LHCN-M2 (cell line): ENCODE measurements at places on chromosomes 7 and 10. TPM values are rescaled to one million over a fixed set of nuclear protein-coding genes. Genes with fewer than 3 reads are reported as not detected.

Gene HPS1
- 37.6 and 46.0 TPM in 2 replicates for total RNA-seq

Gene FKBP14
- total RNA-seq, result 24.6 and 28.9 TPM in 2 replicates

Gene CABCOCO1
- total RNA-seq, result 0.40 TPM in 1 of 2 replicates, not detected in the other

Gene HBP1
- 39.4 and 52.0 TPM in 2 replicates for total RNA-seq

Gene GJD4
- 0.06 TPM in 1 of 2 replicates, not detected in the other for total RNA-seq

Gene ARHGAP22
- 255 and 312 TPM in 2 replicates for total RNA-seq

Gene TAC1
- total RNA-seq, result not detected in 2 replicates

Gene PLCE1
- 5.4 and 6.7 TPM in 2 replicates for total RNA-seq

Gene HGF
- total RNA-seq, result 11.5 and 13.0 TPM in 2 replicates

Gene AFAP1L2
- total RNA-seq, result under 0.01 TPM in 1 of 2 replicates, not detected in the other
